ENCODE measurements at places on chromosomes 16 and 17.
A peak's percentile ranks its signal among the peaks of the same experiment; 100 is the strongest.

DNA sequence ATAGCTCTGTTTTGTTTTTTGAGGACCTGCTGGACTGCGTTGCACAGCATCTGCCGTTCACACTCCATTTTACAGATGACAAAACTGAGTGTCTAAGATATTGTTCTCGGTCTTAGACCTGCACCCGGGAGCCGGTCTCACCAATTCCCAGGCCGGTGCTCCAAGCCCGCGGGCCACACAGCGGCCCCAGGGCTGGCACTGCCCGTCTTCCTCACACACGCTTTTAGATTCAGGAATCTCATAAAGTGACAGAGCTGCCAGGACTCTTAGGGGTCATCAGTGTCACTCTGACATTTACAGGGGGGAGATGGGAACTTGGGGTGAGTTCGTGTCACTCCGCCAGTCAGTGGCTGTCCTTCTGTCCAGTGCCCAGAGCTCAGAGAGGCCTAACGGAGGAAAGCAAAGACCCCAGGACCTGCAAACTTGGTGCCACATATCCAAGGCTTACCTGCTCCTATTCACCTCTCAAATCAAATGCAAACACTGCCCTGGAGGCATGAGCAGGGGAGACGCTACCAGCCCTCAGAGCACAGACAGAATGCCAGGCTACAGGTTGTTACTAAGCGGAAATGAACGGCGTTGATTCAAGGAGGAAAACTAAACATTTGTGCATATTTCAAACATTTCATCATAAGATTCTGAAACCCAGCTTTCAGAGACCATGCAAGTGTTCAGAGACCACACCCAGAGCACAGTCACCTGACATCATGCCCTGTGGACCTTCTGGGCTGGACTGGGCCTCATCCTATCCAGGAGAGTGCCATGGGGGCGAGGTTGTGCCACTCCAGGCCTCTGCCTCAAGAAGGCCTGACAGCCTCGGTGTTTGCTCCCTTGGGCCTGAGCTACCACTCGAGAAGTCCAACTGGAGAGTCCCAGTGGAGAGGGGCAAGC, 29.5 kb downstream of the TNFRSF13B start:
- no peak for DNase-seq

DNA sequence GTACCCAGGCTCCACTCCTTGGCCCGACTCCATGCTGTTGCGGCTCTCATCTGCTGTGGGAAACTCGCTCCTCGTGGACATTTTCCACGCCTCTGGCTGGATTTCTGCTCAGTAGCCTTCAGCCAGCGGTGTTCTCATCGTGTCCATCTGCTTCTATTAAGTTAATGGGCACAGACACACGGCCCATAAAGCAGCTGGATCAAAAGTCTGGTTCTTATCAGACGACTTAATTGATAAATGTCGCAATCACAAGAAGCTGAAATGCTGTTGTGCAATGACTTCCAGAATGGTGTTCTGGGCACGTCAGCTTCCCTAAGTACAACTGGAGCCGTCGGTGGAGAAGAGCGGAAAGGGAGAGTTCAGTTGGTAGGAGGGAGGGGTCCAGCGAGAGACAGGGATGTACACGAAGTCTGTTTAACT, 211.7 kb upstream of the CHMP6 start:
- no peak for DNase-seq

- peak; percentile 60 for DNase-seq
Measured at GRCh38 chr17:7839190-7839875, 5.3 kb downstream of the KDM6B start.

DNA sequence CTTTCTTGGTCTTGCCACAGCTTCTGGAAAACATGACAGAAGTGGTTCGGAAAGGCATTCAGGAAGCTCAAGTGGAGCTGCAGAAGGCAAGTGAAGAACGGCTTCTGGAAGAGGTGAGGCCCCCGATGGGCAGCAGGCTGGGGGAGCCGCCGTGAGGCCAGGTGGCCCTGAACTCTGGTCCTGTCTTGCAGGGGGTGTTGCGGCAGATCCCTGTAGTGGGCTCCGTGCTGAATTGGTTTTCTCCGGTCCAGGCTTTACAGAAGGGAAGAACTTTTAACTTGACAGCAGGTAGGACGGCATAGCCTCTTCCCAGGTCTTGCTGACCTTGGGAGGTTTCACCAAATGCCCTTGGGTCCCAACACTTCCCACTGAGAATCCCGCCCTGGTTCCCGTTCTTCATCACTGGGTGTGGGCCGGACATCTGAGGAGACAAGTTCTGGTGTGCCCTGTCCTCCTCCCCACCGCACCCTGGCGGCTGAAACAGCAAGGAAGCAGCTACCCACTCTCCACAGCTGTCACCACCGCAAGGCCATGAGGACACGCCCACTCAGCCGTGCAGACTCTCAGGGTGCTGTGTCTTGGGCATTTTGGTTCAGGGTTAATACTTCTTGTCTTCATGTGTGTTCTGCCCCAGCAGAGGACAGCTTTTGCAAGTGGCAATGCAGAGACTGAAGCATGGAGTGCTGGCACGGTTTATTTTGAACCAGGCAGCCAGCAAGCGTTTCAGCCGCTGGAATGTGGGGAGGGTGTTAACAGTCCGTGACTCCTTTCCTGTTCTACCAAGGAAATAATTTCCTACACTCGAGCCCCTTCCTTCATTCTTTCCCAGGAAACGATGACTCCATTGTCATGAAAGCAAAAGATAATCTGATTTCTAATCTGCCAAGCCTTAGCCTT, 21.4 kb downstream of the NTAN1 start:
- no peak for DNase-seq

GRCh38 chr17:15083225-15083624, 181.9 kb downstream of the PMP22 start:
- no peak for DNase-seq

DNA sequence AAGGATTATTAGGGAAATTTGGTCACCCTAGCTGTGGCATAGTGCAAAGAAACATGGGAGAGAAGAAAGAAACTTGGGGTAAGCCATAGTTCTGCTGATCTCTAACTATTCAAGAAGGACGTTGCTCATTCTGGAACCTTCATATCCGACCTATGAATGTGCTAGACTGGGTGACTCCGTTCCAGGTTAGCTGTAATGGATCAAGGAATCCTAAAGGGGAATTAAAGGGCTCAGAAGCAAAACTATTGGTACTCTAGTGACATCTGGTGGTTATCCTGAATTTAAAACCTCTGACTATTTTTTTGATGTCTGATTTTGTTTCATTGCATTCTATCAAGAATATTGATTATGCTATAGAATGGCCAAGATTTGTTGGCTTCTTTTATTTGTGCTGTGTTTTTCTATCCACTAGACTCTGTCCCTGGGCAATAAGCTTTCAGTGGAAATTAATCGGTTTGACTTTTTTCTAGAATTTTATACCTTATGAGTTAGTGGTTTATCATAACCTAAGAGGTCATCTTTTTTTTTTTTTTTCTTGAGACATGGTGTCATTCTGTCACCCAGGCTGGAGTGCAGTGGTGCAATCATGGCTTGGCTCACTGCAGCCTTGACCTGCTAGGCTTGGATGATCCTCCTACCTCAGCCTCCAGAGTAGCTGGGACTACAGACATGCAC, 19.5 kb downstream of the PCTP start:
- no peak for DNase-seq

- DNase-seq = peak; percentile 77
Measured at GRCh38 chr16:28317040-28317880, 24.9 kb downstream of the SBK1 start.

DNA sequence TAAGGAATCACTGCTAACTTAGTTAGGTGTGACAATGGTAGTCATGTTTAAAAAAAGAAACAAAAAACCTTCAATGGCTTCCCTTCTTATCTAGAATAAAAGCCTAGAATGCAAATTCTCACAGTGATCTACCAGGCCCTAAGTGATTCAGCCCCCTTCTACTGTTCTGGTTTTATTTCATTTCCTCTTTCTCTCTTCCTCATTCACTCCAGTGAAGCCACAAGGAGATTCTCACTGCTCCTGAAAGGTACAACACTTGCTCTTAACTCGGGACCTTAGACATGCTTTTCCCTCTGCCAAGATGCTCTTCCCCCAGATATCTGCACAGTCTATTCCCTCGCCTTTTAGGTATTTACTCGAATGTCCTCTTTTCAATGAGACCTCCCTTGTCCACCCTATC, 3.7 kb downstream of the PIGS start:
- no peak for DNase-seq

- no peak for DNase-seq
Measured at GRCh38 chr16:79698341-79698753, 97.8 kb upstream of the MAF start.

GRCh38 chr17:48445248-48445620, 15.2 kb upstream of the SKAP1 start:
- DNase-seq = no peak

GRCh38 chr16:4648917-4649316, 24.3 kb downstream of the MGRN1 start:
- peak; percentile 18 for DNase-seq

DNA sequence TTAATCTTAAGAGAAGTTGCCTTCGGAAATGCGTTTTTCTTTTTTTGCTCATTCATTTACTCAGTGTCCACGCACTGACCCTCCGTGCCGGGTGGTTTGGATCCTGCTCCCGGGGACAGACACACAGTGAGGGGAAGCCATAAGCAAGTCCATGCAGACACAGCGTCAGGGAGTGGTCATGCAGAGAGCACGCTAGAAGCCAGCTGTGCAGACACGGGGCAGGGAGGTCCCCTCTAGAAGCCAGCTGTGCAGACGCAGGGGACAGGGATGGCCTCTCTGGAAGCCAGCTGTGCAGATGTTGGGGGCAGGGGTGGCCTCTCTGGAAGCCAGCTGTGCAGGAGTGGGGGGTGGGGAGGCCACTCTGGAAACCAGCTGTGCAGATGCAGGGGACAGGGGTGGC, 4.8 kb downstream of the GAA start:
- DNase-seq = no peak

DNA sequence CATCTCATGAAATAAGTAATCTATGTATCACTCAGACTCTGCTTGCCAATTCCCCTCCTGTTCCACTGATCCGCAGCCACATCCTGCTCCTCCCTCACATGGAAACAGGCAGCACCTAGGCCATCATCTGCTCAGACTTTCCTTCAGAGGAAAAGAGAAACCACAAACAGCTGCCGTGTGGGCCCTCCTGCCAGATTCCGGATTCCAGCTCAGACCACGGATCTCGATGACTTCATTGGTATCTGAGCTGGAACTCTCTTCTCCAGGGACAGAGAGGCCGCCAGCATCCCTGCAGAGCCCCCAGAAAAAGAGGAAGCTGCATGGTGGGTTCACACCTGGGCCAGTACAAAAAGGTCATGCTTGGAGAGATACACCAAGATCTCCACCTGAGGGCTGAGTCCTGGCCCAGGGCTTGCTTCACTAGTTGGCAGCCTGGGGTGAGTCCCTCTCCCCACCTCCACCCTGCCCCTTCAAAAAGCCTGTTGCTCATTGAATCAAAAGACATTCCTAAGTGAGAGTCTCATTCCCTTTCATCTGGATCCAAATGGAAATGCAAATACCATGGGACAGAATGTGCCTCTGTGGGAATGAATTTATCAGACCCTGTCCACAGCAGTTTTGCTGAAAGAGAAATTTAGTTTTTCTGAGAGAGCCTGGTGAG, 47.2 kb downstream of the HOXB1 start:
- peak; percentile 18 for DNase-seq

GRCh38 chr17:63398680-63399079, 47.4 kb downstream of the CYB561 start:
- no peak for DNase-seq

GRCh38 chr16:30895627-30896260, 670 bp upstream of the CTF1 start:
- DNase-seq = no peak

- DNase-seq = no peak
Measured at GRCh38 chr17:26766743-26767142, 527.2 kb upstream of the WSB1 start.

DNA sequence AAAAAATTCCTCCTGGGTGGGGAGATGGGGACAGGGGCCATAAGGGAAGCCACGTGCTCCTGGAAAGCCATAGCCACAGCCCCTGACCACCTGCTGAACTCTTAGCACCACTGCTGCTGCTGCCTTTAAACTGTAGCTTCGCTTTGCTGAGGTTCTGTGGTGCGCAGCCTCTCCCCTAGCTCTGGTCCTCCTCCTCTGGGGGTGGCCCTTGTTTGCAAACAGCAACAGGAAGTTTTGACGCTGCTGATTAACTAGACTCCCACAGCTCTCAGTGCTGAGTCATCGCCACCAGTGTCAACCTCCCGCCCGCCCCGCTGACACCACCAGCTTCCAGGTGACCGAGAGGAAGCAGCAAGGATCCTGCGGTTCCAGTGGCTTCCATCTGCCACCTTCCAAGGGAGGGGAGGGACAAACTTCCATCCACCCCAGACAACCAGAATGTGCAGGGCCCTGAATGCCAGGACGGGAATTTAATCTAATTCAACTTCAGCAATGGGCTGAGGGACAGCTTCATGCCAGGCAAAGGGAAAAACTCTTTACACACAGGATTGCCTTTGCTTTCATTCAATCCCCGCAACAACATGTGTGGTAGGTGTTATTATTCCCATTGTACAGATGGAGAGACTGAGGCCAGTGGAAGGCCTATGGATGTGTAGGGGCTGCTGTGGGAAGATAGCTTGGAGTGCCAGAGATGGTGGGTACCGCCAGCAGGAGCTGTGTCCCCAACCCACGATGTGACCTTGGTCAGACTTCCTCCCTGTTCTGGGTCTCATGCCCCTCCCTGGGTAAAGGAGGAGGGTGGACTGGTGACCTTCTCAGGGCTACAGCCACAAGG, 8.1 kb upstream of the KIFC3 start:
- DNase-seq = peak; percentile 66

DNA sequence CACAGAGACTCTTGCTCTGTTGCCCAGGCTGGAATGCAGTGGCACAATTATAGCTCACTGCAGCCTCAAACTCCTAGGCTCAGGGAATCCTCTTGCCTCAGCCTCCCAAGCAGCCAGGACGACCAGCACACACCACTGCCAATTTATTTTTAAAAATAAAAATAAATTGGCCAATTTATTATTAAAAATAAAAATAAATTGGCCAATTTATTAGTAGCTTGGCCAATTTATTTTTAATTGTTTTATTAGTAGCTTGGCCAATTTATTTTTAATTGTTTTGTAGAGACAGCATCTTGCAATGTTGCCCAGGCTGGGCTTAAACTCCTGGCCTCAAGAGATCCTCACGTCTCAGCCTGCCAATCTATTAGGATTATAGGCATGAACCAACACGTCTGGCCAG, 184.3 kb downstream of the FTO start:
- no peak for DNase-seq

All from stimulated activated naive CD8-positive, alpha-beta T cell treated with anti-CD3 and anti-CD28 coated beads, Interleukin-15, amount 100 ng/mL, for 72 hours (primary cell).